ENCODE measurements at places on chromosomes 2 and 18.
A peak's percentile ranks its signal among the peaks of the same experiment; 100 is the strongest.

GRCh38 chr2:26982102-26982742 is 11.8 kb downstream of the MAPRE3 start:
- no peaks in the 10 kb centered on the region for H3K36me3 ChIP-seq
- DNase-seq = no peak
- peaks cover 6% of the 10 kb centered on the region for H3K4me1 ChIP-seq
- H3K4me3 ChIP-seq = no peak overlapping the region
- no peak overlapping the region for H3K27ac ChIP-seq

DNA sequence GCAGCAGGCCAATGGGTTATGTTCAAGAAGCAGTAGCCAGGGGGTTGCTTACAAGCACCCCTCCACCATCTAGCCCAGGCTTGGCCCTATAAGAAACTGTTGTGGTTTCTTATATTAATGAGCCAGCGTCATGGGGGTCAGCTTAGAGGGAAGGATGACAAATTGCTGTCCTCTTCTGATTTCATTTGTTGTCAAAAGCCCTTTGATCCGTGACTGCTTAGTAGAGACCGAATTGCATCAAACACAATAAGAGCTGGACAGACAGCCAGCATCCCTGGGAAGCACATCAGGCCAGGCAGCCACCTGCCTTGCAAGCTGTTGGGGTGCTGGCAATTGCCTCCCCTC is 206.6 kb upstream of the SETBP1 start:
- no peak for DNase-seq
- H3K4me3 ChIP-seq = no peak overlapping the region
- H3K4me1 ChIP-seq = no peaks in the 10 kb centered on the region

- H3K27me3 ChIP-seq = peaks cover 12% of the 10 kb centered on the region
- DNase-seq = no peak
- no peaks in the 10 kb centered on the region for H3K36me3 ChIP-seq
- H3K4me3 ChIP-seq = no peak overlapping the region
Measured at GRCh38 chr2:197675711-197676188, 363 bp upstream of the RFTN2 start.

DNA sequence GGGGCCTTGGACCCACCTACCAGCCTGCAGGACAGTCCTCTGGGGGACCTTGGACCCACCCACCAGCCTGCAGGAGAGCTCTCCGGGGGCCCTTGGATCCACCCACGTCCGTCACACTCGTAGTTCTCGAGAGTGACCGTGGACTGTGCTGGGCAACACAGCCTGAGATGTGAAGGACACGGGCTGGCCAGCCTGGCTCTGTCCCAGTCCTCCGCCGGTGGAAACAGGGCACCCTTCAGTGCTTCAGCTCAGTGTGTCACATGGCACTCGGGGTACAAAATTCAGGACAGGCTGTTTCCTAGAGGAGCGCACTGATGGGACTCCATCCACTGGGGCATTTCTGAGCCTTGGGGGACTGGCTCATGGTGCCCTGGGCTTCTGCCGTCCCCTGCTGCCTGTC is 212.0 kb downstream of the TWIST2 start:
- H3K27ac ChIP-seq = no peak overlapping the region
- DNase-seq = no peak
- H3K27me3 ChIP-seq = no peaks in the 10 kb centered on the region
- no peak overlapping the region for H3K4me3 ChIP-seq
- H3K36me3 ChIP-seq = no peaks in the 10 kb centered on the region

DNA sequence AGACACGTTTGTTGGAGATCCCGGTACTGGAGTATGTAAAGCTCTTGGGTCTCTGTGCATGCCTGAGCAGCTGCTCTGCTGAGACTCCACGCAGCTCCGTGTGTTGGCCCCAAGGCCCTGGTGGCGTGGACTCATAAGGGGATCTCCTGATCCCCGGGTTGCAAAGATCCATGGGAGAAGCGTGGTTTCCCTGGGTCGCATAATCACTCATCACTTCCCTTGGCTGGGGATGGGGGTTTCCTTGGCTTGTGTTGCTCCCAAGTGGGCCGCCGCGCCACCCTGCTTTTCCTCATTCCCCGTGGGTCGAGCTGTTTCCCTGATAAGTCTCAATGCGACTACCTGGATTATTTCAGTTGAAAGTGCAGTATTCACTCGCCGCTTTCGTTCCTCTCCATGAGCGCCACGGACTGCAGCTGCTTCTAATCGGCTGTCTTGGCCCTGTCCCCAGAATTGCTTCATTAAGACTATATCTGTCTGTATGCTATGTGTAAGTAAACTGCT is 76.0 kb downstream of the EPC2 start:
- no peak for DNase-seq
- H3K27me3 ChIP-seq = no peaks in the 10 kb centered on the region
- peak overlapping the region; percentile 35 for H3K4me3 ChIP-seq
- peaks cover 41% of the 10 kb centered on the region for H3K36me3 ChIP-seq
- H3K27ac ChIP-seq = peak overlapping the region; percentile 28

DNA sequence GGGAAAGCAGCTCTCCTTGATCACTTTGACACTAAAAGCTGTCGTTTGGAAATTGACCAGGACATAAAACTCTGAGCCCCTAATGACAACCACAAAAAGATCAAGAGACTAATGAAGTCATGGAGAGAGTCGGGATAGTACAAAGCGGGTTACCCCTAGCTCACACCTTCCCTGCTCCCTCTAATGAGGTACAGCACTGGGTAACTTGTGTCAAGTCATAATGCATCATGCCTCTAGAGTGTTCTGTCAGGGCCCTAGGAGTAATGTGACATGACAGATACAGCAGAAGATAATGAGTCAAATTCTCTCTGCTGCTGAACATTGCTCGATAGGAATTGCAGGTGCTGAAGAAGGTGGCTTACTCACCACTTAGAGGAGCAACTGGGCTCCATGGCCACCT is 130.7 kb downstream of the AQP4 start:
- no peak overlapping the region for H3K27ac ChIP-seq
- no peak overlapping the region for H3K4me3 ChIP-seq
- DNase-seq = no peak
- no peaks in the 10 kb centered on the region for H3K27me3 ChIP-seq

- no peaks in the 10 kb centered on the region for H3K27me3 ChIP-seq
- H3K36me3 ChIP-seq = peaks cover 42% of the 10 kb centered on the region
- no peak for DNase-seq
- H3K27ac ChIP-seq = no peak overlapping the region
- H3K4me3 ChIP-seq = no peak overlapping the region
Measured at GRCh38 chr2:58054264-58054663, 7.7 kb downstream of the VRK2 start.

GRCh38 chr2:28325567-28326468 is 66.8 kb upstream of the FOSL2 start:
- peaks cover 8% of the 10 kb centered on the region for H3K36me3 ChIP-seq
- H3K4me3 ChIP-seq = no peak overlapping the region
- H3K27ac ChIP-seq = peak overlapping the region; percentile 33
- DNase-seq = no peak
- no peaks in the 10 kb centered on the region for H3K27me3 ChIP-seq
- peaks cover 3% of the 10 kb centered on the region for H3K4me1 ChIP-seq

DNA sequence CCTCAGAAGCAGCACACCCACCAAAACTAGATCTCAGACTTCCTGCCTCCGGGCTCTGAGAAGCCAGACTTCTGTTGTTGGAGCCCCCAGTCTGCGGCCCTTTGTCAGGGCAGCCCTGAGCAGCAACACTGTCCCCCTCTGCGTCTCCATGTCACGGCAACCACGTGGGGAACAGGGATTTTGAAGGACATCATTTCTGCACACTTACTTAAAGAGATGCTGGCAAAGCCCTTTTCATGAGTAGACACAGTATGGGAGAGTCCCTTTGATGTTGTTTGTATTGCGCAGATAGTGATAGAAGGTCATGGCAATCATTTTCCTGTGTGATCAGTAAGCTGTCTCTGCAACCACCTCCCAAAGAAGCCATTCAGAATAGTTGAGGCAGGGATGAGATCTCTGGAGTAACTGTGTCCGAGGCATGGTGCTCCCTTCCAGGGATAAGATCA is 69.1 kb upstream of the ID2 start:
- H3K36me3 ChIP-seq = no peaks in the 10 kb centered on the region

DNA sequence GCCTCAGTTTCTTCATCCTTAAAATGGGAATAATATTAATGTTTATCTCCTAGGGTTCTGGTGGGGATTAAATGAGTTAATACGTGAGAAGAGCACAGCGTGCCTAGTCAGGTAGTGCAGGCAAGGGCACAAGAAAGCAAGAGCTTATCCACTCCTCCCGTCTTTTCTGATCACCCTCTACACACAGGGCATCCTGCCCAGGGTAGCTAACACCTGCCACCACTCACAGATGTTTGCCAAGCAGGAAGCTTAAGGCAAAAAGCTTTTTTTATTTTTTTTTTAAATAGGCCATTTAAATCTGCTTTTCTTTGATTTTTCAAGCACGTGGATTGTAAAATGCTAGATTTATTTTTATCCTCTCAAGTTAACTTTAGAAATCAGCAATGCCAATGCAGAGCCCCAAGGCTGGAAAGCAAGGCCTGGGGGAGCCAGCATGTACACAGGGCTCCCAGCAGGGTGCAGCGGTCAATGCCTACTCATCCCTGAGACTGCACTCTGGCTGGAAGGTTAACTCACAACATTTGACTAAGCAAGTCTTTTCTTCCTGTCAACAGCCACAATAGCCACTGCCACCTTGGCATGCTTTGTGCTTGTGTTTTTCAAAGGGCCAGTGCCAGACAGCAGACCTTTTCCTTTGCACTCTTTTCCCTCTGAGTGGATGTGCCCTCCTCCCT is 86.5 kb upstream of the ACAA2 start:
- no peak overlapping the region for H3K4me3 ChIP-seq
- no peaks in the 10 kb centered on the region for H3K36me3 ChIP-seq
- DNase-seq = no peak
- H3K27ac ChIP-seq = no peak overlapping the region

DNA sequence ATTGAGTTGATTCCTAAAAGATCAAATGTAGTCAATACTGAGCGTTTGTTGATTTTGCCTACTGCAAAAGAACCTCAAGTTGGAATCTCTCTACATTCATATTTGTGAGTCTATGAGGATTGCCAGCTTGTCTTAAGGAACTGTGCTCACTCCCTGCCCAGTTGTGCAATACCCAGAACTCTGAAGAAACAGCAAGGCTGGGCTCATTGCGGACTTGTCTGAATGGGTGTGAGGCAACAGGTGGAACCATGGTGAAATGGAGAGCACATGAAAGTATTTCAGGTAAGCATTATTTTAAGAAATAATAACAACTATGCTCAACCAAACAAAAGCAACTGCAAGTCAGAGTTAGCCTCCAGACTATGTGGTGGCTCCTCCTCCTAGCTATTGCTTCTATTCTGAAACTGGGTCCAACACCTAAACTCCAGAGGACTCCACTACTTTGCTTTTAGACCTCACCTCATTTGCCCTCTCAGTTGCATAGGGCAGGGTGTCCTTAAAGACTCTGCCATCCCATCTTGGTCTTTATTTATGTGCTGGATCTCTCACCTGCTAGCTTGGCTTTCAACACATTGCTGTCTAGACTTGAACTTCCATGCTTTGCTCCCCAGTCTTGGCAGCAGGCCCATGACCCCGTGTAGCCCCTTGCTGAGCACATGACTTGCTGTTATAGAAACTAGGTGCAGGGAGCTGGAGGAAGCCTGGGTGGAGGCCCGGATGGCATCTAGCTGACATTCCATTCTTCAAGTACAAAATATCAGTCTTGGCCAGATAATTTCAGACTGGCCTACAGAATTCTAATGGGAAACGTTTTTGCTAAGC is 94.8 kb upstream of the ARL5A start:
- H3K36me3 ChIP-seq = no peaks in the 10 kb centered on the region
- H3K4me3 ChIP-seq = no peak overlapping the region
- no peak for DNase-seq
- peaks cover 17% of the 10 kb centered on the region for H3K27me3 ChIP-seq
- H3K27ac ChIP-seq = no peak overlapping the region

DNA sequence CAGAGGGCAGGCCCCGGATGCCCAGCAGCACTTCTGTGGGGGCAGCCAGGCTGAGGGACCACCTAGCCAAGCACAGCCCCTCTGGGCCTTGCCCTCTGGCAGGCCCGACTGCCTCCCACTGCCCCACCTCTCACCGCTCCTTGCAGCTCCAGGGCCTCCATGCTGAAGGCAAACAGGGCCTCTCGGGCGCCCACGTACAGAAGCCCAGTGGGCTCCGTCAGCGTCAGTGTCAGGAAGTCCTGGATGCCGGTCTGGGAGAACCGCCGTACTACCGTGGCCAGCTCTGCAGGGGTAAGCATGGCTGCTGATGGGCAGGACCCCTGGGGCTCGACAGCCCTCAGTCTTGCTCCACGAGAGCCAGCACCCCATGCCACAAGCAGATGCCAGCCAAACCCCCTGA is 3.7 kb downstream of the SEMA4C start:
- H3K27me3 ChIP-seq = no peaks in the 10 kb centered on the region
- peak overlapping the region; percentile 36 for H3K4me3 ChIP-seq
- DNase-seq = no peak
- peaks cover 37% of the 10 kb centered on the region for H3K4me1 ChIP-seq
- peaks cover 35% of the 10 kb centered on the region for H3K36me3 ChIP-seq

DNA sequence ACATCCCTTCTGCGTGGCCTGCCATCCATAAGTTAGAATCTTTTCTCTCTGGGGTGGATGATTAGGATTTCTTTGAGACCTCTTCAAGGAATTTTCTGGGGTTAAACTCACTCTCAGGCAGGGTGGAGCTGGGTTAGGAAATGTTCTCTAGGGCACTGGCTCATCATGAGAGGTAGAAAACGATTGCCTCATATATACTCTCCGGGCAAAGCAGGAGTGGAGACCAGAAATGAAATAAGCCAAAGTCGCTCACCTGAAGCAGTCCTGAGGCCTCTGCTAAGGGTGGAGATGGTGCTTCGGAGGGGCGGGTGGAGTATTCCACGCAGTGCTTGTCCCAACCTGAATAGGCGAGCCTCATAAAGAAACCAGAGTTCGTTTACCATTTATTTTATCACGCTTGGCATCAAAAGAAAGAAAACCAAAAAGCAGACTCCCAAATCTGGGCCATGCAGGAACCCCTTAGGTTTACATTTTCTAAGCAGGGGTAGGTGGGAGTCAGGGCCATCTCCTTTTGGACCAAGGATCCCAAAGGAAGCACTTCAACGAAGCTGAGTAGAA is 249.3 kb upstream of the MEIS1 start:
- H3K36me3 ChIP-seq = no peaks in the 10 kb centered on the region
- no peak overlapping the region for H3K27ac ChIP-seq
- DNase-seq = no peak

DNA sequence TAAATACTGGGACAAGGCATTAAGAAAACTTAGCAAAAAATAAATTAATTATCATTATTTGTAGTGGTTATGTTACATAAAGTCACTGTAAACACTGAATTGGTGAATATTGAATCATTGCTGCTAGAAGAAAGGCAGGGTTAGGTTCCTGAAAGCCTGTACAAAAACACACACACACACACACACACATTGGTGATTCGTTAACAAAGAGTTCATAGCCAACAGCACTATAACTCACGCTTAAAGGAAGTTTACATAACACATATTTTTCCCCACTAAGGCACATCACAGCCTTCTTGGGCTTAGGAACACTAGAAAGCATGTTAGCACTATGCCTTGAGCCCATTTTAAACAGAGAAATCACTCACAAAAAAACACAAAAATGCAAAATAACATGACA is 690.0 kb upstream of the PIK3C3 start:
- H3K27ac ChIP-seq = no peak overlapping the region
- no peaks in the 10 kb centered on the region for H3K4me1 ChIP-seq
- H3K27me3 ChIP-seq = no peaks in the 10 kb centered on the region
- no peaks in the 10 kb centered on the region for H3K36me3 ChIP-seq

- peak overlapping the region; percentile 86 for H3K27ac ChIP-seq
- peak overlapping the region; percentile 50 for H3K4me3 ChIP-seq
- H3K4me1 ChIP-seq = peaks cover 87% of the 10 kb centered on the region
- no peak for DNase-seq
- H3K36me3 ChIP-seq = peaks cover 49% of the 10 kb centered on the region
Measured at GRCh38 chr2:203713381-203713780, 6.9 kb downstream of the CD28 start.

All from naive thymus-derived CD8-positive, alpha-beta T cell (primary cell).